Kidney (tissue), 22 donors: ENCODE measurements at places on chromosomes 11 and 22. TPM values are rescaled to one million over a fixed set of nuclear protein-coding genes. Genes with fewer than 3 reads are reported as not detected.

The C22orf15 gene
- total RNA-seq: not detected

The TIMM10 gene
- 38.6 TPM for total RNA-seq

The HTR3A gene
- total RNA-seq: 1.1 TPM

The SERPIND1 gene
- total RNA-seq: not detected

The FAM227A gene
- total RNA-seq: 3.4 TPM

DNA sequence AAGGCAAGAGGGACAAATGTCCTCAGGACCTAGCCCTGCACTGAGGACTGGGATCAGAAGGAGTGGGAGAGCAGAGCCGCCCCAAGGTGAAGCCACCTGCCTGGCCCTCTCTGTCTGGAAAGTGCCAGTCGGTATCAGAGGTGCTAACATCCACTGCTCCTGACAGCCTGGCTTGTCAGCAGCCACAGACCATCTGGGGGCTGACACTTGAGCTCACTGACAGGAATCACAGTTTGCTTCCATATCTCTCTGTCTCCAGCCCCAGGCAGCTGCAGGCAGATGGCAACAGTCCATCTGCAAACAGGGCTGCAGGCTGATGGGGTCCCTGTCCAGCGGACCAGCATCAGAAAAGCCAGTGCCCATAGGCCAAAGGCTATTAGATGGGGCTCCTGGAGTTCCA lies 5.5 kb downstream of the OPCML start:
- DNase-seq: no peak

The ACR gene
- 1.6 TPM for total RNA-seq

The HSD17B12 gene
- total RNA-seq: 100 TPM

DNA sequence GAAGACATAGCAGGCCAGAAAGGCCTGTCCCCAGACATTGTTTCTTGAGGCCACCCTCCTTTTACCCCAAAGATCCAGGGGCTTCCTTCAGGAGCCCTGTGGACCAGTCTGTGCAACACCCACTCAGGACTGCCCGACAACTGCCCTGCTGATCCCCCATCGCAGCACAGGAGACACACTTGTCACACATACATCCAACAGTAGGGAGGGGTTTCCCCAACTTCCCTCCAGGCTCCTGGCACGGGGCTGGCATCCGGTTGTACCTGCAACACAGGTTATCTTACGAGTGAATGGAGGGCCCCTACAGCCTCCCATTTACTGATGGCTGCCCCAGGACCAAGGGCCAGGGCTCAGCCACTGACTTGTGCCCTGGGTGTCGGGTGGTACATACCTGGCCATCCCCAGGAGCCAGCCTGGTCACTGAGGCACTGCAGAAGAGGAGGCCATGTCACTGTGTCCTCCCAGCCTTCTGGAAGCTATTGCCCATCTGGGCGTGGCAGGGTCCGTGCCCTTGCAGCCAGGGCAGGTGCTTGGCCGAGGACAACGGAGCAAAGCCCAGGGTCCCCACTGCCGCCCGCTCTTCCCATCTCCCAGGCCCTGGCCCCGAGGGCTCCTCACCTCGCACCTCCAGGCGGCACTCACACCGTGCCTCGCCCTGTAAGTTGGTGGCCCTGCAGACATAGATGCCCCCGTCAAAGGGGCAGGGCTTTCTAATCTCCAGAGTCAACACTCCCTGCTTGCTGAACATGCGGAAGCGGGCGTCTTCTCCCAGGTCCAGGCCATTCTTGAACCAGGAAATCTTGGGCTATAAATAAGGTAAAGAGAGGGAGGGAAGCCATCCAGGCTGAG lies 20.8 kb downstream of the MYBPC3 start:
- peak; percentile 31 for DNase-seq

The MUC6 gene
- 3.0 TPM for total RNA-seq

DNA sequence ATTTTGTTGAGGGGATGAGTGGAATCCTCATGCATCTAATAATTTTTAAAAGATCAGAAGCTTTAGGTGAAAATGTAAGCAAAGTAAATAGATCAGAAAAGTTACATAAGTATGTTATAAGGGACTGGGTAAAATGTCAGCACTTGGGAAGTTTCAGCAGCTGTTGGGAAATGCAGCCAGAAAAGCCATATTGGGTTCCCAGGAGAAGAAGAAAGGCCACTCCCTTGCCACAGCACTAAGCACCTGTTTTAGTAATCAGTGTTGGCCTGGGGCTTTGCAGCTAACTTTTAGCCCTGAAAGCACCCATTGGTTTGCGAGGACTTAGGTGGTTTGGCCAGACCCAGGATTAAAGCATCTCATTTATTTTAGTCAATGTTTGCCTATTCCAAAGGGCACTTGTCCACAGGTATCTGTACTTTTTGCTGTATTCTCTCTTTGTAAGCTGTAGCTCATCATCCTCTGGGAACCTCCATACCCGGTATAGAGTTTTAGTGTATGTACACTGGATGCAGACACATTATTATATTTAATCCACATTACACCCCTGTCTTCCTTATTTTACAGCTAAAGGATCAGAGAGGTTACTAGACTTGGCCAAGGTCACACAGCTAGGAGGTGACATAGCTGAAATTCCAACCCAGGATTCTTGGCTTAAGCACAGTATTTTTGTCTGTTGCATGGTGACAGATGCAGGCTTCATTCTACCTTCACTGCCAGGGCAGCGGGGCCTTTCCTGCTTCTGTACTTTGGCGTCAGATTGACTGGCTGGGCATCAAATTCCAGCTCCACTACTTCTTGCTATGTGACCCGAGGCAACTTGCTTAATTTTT lies 127.7 kb upstream of the SESN3 start:
- no peak for DNase-seq

The APOA1 gene
- not detected for total RNA-seq

DNA sequence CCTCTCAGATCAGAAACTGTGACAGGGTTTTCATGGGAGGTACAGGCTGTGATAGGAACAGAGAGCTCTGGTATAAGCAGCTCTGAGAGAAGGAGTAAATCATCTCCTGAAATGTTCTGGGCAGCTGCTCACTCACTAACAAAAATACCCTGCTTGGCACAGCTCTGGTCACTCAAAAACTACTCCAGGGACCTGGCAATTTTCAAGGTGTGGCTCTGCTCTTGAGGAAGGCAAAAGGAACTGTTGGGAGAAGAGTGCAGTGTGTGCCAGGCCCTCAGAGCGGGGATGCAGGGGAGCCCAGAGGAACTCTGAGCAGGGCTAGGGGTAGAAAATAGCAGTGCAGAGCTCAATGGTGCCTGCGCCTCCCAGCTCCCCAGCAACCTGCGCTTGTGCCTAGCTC lies 180.5 kb upstream of the ZBED5 start:
- DNase-seq: peak; percentile 39

- DNase-seq: no peak
Measured at GRCh38 chr11:41851743-41852142, 392.3 kb upstream of the LRRC4C start.

GRCh38 chr22:37777122-37777687 lies 30.5 kb upstream of the GCAT start:
- peak; percentile 74 for DNase-seq

DNA sequence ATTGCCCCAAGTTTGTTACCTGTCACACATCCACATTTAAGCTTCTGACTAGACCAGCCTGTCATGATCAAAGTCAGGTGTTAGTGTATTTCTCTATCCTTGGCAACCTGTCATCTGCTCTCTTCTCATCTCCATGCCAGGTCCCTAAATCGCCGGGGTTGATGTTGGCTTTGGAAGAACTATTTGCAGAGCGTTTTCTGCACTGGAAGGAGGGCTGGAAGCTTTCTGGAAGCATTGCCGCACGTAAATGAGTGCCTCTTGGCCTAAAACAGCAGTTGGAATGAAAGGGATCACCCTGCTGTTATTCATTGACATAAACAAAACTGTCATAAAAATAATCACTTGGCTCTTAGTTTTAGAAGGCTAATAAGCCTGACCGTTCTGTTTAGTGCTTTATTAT lies 1.4 kb downstream of the TTC12 start:
- DNase-seq: peak; percentile 64

The NRGN gene
- 17.9 TPM for total RNA-seq

DNA sequence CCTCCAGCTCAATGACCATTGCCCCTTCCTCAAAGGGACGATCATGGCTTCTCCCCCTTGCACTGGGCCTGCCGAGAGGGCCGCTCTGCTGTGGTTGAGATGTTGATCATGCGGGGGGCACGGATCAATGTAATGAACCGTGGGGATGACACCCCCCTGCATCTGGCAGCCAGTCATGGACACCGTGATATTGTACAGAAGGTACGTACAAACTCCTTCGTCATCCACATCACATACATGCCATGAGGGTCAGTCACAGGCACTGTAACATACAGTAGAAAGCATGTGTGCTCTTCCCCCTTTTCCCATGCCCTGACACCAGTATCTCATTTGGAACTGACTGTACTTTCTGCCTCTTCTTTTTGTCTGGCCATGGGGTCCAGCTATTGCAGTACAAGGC lies 4.0 kb downstream of the TAF10 start:
- no peak for DNase-seq

The MMP20 gene
- total RNA-seq: not detected

DNA sequence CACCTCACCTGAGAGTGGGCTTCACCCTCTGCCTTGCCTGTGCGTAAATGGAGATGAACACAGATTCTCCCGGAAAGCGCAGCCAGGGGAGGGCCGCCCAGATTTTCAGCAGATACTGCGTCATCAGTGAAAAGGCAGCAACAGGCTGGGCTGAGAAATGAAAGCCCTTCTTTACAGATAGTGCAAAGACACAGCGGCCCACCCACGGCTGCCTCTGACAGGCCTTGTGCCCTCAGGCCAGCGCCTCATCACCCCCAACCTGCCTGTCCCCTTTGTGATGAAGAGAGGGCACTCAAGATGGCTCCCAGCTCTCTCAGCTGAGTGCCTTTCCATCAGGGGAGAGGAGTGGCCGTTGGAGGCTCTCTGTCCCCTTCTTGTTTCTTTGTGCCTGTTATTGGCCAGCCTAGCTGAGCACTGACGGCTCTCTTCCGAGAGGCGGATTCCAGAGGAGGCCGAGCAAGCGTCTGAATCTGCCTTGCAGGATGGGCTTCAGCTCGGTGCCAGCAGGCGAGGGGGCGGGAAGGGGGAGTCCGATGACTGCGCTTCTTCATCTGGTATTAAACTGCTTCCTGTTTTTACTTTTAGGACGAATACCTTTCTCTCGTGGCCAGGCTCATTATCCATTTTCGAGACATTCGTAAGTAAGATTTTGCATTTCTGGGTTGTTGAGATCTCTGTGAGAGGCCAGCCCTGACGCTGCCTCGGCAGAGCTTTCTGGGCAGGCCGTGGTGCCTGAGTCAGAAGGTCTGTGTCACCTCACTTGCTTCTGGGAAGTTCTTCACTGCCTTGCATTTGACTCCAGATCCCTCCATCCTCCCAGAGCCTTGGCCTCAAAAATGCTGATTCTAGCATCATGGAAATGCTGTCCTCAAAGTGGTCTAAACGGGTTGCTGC lies 43.7 kb downstream of the MED15 start:
- no peak for DNase-seq

- DNase-seq: no peak
Measured at GRCh38 chr11:72190631-72191071, 1.3 kb upstream of the FOLR1 start.

DNA sequence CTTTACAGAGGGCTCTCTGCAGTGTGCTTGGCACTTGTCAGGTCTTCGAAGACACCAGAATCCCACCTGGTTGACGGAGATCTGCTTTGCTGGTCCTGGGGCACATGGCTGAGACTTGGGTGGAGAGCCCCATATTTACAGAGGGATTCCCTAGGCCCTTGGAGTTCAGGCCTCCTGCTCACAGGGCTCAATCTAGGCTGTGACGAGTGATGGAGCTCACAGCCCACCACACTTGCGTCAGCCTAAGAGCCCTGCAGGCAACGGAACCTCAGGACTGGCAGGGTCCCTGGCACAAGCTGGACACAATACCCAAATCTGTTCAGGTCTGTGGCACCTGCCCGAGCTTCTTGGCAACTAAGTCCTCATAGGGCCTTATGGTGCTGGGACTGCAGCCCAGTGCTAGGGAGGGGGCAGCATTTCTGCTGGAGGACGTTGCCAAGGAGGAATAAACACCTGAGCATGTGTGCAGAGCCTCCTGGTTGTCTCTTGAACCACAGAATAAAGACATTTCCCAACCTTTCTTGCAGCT lies 59.1 kb downstream of the KCNC1 start:
- DNase-seq: no peak

DNA sequence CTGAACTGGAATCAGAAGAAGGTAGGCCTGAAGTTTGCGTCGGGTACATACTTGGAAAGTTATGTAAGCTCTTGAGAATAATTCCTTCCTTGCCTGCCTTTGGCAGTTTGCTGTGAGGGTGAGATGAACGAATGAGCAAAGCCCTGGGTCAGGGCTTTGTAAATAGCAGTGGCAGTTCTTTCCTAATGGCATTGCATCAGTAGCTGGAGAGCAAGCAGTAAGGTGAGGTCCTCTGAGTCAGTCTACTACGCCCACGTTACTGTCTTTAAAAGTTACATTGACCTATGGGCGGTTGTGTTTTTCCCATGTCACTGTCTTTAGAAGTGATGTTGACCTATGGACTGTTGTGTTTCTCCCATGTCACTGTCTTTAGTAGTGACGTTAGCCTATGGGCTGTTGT lies 179.1 kb upstream of the E2F8 start:
- no peak for DNase-seq

DNA sequence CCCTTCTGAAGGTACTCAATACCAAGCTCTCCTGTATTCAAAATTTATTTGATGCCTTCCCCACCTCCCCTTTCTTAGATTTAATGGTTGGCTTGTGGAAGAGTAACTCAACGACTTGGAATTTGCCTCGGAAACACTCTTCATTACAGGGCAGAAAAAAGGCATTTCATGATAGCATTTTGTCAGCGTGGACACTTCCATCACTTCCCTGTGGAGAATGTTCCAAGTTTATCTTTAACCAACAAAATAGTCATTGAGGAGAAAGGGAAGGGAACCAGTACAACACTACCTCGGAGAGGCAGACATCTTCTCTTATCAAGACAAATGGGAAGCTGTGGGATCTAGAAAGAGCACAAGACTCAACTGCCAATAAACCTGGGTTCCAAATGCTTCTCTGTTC lies 177.2 kb upstream of the MTMR2 start:
- no peak for DNase-seq

DNA sequence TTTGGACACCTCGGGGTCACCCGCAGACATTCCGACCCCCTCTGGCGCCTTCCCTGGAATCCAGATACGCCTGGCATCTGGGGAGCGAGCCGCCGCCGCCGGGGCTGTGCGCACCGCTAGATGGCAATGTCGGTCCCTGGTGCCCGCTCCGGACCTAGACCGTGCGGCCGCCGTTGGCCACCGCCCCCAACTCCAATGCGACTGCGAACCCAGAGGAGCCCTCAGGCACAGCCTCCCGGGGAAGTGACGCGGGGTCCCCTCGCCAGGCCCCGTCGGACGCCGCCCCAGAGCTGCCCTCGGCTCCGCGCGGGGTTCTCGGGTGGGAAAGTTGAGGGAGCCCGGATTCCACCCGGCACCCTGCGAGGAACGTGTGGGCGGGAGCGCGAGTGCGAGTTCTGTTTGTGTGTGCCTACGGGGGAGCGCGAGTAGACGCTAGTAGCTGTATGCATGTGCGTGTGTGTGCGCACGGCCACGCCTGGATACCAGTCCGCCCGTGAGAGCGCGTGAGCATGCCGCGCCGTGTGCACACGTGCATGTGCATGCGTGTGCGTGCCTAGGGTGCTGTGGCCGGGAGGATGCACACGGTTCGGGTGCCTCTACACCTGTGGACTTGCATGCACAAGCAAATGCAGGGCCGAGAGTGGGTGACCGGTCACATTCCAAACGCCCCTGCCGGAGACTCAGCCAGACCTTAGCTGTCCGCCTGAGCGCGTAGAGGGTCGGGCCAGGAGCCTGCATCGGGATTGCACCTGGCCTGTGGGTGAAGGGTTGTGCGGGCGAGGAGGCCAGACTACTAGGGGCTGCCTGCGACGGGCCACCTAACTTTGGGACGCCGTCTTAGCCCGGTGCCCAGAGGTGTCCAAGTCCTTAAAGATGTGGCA lies 1.9 kb downstream of the CHRM4 start:
- DNase-seq: peak; percentile 88
